ENCODE measurements at places on chromosomes 12 and 14.

- DNase-seq = peak; percentile 58
- no peaks in the 10 kb centered on the region for H3K27me3 ChIP-seq
- no peak overlapping the region for H3K4me3 ChIP-seq
- H3K27ac ChIP-seq = peak overlapping the region; percentile 78
- peaks cover 12% of the 10 kb centered on the region for H3K4me1 ChIP-seq
Observed at GRCh38 chr12:65566751-65567150, 257.5 kb upstream of the HMGA2 start.

DNA sequence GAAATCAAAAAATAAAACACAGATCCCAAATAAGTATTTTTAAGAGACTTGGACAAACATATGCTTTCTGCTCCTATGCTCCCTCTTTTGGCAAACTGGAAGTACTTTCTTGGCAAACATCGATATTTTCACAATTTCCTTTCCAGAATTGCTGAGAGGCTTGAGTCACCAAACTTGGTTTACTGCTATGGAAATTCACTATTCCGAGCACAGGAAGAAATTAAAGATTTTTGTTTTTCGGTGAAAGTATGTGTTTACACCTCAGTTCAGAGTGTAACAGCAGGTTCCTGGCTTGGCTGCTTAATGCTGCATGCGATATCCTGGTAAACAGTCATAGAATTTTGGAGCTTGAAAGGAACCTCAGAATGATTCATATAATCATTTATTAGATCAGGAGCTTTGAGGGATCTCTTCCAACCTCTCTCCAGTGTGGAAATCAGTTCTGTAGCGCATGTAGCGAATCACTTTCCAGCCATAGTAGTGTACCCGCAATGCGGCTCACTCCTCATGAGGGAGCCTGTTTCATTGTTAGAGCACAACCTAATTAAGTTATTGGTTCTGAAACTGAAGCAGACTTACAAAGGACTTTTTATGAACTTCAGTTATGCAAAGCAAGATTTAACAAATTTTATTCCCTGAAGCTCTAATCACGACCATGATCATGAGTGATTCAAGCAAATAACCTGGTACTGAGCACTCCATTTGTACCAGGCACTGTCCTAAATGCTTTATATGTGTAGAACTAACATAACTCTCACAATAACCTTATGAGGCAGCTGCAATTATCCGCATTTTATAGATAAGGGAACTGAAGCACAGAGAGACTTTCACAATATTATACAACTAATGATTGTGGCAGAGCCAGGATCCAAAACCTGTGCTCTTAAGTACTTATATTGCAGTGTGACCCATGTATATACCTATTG lies 56.4 kb upstream of the ATP2A2 start:
- H3K4me3 ChIP-seq = no peak overlapping the region
- H3K36me3 ChIP-seq = no peaks in the 10 kb centered on the region
- H3K4me1 ChIP-seq = peaks cover 2% of the 10 kb centered on the region
- peak overlapping the region; percentile 3 for H3K27ac ChIP-seq
- no peaks in the 10 kb centered on the region for H3K27me3 ChIP-seq

DNA sequence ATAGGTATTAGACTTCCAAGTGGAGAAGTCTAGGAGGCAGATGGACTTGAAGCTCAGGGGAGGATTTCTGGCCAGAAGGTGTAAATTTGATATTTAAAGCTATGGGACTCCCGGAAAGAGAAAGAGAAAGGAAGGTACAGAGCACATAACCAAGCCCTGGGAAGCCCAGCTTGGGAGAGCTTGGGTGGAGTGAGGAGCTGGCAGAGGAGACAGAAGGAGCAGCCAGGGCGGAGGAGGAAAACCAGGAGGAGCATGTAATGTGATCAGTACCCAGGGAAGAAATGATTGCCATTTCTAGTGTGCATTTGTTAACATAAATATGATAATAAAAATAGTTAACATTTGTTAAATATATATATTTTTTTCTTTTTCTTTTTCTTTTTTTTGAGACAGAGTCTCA lies 67.4 kb downstream of the KICS2 start:
- H3K4me3 ChIP-seq = no peak overlapping the region
- H3K27me3 ChIP-seq = no peaks in the 10 kb centered on the region
- H3K4me1 ChIP-seq = no peaks in the 10 kb centered on the region
- no peaks in the 10 kb centered on the region for H3K36me3 ChIP-seq
- no peak overlapping the region for H3K27ac ChIP-seq

GRCh38 chr14:60094306-60094897 lies 2.7 kb downstream of the PCNX4 start:
- H3K27me3 ChIP-seq = no peaks in the 10 kb centered on the region
- peak; percentile 87 for DNase-seq
- peaks cover 12% of the 10 kb centered on the region for H3K4me1 ChIP-seq
- peak overlapping the region; percentile 77 for H3K4me3 ChIP-seq
- peak overlapping the region; percentile 63 for H3K27ac ChIP-seq
- no peaks in the 10 kb centered on the region for H3K36me3 ChIP-seq

- no peak overlapping the region for H3K4me3 ChIP-seq
- no peaks in the 10 kb centered on the region for H3K4me1 ChIP-seq
- DNase-seq = peak; percentile 65
- H3K36me3 ChIP-seq = no peaks in the 10 kb centered on the region
Observed at GRCh38 chr14:33556382-33557121, 394.3 kb downstream of the EGLN3 start.

DNA sequence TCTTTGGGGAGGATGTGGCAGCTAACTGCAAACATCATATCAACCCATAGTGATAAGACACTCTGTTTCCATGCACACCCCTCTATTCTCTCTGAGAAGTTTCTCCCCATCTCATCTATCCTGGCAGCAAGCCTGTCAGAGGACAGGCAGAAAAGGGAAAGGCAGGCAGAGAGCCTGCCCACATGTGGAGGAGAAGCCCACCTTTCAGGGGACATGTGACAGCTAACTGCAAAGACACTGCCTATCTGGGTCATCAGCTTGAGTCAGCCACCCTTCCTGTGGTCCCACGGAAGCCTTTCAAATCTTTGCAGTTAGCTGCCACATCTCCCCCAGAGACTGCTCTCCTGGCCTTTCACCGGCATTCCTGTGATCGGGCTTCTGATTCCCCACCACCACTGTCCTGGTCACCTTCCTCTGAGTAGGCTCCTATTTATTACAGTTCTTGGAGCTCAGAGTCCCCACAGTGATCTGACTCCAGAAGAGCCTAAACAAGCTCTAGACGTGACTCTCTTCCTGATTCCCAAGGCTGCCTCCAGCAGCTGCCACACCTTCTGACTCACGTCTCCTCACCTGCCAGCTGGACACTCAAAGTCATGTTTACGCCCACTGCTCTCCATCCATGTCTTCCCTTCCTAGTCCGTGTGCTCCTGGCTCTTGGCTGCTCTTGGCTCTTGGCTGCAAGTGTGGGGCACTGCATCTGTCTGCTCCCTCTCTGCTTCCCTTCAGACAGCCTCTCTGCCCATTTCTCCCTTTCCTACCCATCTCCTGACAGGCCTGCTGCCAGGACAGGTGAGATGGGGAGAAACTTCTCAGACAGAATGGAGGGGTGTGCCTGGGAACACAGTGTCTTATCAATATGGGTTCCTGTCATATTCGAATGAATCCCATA lies 7.5 kb upstream of the KRT1 start:
- no peak overlapping the region for H3K4me3 ChIP-seq
- no peak for DNase-seq
- peaks cover 24% of the 10 kb centered on the region for H3K27me3 ChIP-seq
- no peaks in the 10 kb centered on the region for H3K36me3 ChIP-seq

DNA sequence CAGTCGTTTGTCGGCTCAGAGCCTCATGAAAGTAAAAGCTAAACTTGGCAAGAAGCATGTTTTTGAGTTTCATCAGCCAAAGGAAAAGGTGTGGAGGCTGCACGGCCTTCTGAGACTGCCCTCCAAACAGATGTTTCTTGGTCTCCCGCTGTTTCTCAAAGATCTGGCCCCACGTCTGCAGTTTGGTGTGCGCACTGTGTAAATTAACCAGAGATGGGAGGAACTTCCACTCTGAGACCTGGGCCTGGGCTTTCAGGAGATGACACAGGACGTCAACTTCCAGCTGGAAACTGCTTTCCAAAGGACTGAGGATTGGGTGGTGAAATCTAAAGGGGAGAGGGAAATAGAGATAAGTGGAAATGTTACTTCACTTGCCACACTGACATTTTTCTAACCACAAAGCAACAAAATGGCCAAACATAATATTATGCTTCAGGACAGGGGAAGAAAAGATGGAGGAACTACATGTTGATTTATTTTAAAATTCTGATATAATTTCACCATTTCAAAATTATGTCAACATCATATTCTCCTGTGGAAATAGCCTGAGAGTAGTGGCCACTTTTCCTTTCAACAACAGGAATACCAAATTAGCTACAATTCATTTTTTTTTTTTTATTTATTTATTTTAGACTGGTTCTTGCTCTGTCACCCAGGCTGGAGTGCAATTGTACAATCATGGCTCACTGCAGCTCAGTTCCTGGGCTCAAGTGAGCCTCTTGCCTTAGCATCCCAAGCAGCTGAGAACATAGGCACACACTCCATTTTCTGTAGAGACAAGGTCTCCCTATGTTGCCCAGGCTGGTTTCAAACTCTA lies 27.6 kb downstream of the KICS2 start:
- peaks cover 3% of the 10 kb centered on the region for H3K36me3 ChIP-seq
- H3K27me3 ChIP-seq = no peaks in the 10 kb centered on the region
- no peak overlapping the region for H3K4me3 ChIP-seq
- H3K4me1 ChIP-seq = no peaks in the 10 kb centered on the region

GRCh38 chr12:117580718-117581062 lies 219.3 kb upstream of the NOS1 start:
- no peaks in the 10 kb centered on the region for H3K4me1 ChIP-seq
- no peak overlapping the region for H3K27ac ChIP-seq
- DNase-seq = no peak
- H3K4me3 ChIP-seq = no peak overlapping the region
- no peaks in the 10 kb centered on the region for H3K36me3 ChIP-seq

- H3K27ac ChIP-seq = no peak overlapping the region
- no peaks in the 10 kb centered on the region for H3K36me3 ChIP-seq
- DNase-seq = no peak
Observed at GRCh38 chr12:5827591-5827990, 117.5 kb downstream of the ANO2 start.

- peaks cover 2% of the 10 kb centered on the region for H3K27me3 ChIP-seq
- H3K27ac ChIP-seq = peak overlapping the region; percentile 63
- DNase-seq = peak; percentile 93
- H3K4me1 ChIP-seq = peaks cover 28% of the 10 kb centered on the region
- H3K36me3 ChIP-seq = no peaks in the 10 kb centered on the region
- no peak overlapping the region for H3K4me3 ChIP-seq
Observed at GRCh38 chr12:6280053-6280469, 30.4 kb upstream of the PLEKHG6 start.

DNA sequence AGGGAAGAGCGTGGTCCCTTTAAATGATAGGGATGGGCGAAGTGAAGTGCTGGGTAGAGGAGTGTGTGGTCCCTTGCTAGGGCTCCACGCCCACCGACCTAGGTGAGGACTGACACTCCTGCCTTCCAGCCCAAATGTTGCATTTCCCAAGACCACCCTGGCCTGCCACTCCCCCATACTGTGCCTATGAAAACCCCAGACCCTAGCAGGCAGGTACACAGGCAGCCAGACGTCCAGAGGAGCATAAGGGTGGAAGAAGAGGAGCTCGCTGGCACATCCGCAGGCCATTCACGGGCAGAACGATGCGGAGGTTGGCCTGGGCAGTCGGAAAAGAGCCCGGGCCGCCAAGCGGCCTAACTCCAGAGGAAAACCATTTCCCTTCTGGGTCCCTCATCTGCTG lies 817 bp upstream of the IPO8 start:
- no peak for DNase-seq
- H3K27ac ChIP-seq = no peak overlapping the region

GRCh38 chr14:88804035-88804434 lies 11.3 kb upstream of the EML5 start:
- H3K27me3 ChIP-seq = no peaks in the 10 kb centered on the region
- no peak overlapping the region for H3K27ac ChIP-seq
- no peaks in the 10 kb centered on the region for H3K36me3 ChIP-seq
- DNase-seq = no peak
- H3K4me3 ChIP-seq = no peak overlapping the region

DNA sequence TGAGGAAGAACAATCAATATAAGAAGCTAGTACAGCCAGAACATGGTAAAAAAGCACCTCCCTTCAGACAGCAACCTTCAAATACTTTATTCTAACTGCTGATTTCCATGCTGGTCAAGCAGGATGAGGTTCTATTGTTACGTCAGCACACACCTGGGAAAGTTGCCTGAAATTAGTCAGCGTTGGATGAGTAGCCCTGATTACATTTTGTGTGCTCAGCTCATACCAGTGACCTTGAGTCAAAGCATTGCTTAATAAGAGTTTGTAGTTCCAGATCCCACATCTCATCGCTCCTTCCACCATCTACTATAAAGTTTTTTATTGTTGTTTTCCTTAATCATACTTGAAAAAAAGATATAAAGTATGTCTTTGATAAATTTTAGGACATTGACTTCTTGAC lies 361.5 kb downstream of the EGLN3 start:
- H3K27ac ChIP-seq = no peak overlapping the region
- DNase-seq = peak; percentile 97
- H3K4me3 ChIP-seq = no peak overlapping the region
- no peaks in the 10 kb centered on the region for H3K27me3 ChIP-seq

GRCh38 chr12:9334041-9334692 lies 126.0 kb upstream of the PZP start:
- no peak overlapping the region for H3K4me3 ChIP-seq
- no peaks in the 10 kb centered on the region for H3K27me3 ChIP-seq
- peak; percentile 46 for DNase-seq
- H3K4me1 ChIP-seq = no peaks in the 10 kb centered on the region
- H3K36me3 ChIP-seq = no peaks in the 10 kb centered on the region

DNA sequence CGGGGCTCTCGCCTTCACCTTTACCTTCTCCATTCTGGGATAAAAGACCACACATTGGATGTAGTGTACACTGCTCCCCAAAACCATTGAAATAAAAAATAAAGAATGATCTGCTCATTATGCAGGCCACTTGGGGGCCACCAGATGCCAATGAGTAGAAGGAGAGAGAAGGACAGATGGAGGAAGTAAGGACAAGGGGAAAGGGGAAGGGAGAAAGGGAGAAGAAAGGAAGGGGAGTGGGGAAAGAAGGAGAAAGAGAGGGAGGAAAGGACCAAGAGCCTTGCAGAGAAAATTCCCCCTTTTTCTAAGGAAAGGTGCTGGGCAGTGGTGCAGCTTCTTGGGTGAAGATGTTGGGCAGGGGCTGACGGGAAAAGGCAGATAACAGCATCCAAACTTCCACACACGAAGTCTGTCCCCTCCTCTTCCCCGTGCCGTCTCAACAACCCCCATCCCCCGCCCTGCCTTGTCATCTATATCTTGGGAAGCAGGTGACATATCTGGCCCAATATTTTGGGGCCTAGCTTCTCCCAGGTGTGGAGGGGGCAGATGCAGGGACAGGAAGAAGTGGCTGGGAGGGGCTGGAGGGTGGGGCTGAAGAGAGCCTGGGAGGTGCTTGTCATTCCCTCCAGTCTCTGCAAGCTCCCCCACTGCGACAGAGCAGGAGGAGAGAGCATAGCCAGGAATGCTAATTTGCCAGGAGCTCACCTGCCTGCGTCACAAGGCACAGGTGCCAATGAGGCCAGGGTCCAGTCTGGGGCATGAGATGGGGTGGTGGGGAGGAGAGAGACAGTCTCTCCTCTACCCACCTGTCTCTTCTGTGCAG lies 107.5 kb downstream of the SINHCAF start:
- no peak for DNase-seq
- no peaks in the 10 kb centered on the region for H3K36me3 ChIP-seq
- peaks cover 7% of the 10 kb centered on the region for H3K27me3 ChIP-seq

Data from fibroblast of lung (primary cell).